Breast epithelium (tissue), 4 donors: ENCODE measurements at places on chromosomes 5 and 9. TPM values are rescaled to one million over a fixed set of nuclear protein-coding genes. Genes with fewer than 3 reads are reported as not detected.

- DNase-seq: no peak
Observed at GRCh38 chr5:28014779-28015178, 976.4 kb upstream of the CDH9 start.

- DNase-seq: no peak
Observed at GRCh38 chr5:136047858-136048257, 19.1 kb downstream of the TGFBI start.

- no peak for DNase-seq
Observed at GRCh38 chr9:124522121-124523098, 15.2 kb upstream of the NR5A1 start.

- DNase-seq: no peak
Observed at GRCh38 chr5:81783401-81783800, 32.5 kb upstream of the SSBP2 start.

Gene NTRK2
- total RNA-seq: 134 TPM

DNA sequence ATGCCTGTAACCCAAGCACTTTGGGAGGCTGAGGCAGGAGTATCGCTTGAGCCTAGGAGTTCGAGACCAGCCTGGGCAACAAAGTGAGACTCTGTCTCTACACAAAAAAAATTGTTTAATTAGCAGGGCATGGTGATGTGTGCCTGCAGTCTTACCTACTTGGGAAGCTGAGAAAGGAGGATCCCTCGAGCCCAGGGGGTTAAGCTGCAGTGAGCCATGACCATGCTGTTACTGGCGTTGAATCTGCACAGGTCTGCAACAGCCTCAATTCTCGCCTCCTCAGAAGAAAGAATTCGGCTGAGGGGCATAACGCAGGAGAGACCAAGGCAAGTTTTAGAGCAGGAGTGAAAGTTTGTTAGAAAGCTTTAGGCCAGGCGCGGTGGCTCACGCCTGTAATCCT is 18.0 kb downstream of the CCT5 start:
- DNase-seq: no peak

Gene DBH
- not detected for total RNA-seq

Gene FCN1
- 5.1 TPM for total RNA-seq

Gene PCBD2
- total RNA-seq: 11.0 TPM
